ENCODE measurements at places on chromosomes 1 and 21. TPM values are rescaled to one million over a fixed set of nuclear protein-coding genes. Genes with fewer than 3 reads are reported as not detected.

- H3K27me3 ChIP-seq, result no peaks in the 10 kb centered on the region
- no peaks in the 10 kb centered on the region for H3K36me3 ChIP-seq
- no peak for DNase-seq
Observed at GRCh38 chr21:42590431-42591131, 62.8 kb upstream of the PDE9A start.

- peaks cover 18% of the 10 kb centered on the region for H3K4me1 ChIP-seq
- no peaks in the 10 kb centered on the region for H3K27me3 ChIP-seq
- H3K27ac ChIP-seq, result no peak overlapping the region
- no peak overlapping the region for H3K4me3 ChIP-seq
Observed at GRCh38 chr1:8845104-8846097, 28.0 kb upstream of the RERE start.

GRCh38 chr1:60564916-60565750, 491.6 kb upstream of the C1orf87 start:
- no peak overlapping the region for H3K27ac ChIP-seq
- H3K36me3 ChIP-seq, result no peaks in the 10 kb centered on the region
- H3K27me3 ChIP-seq, result no peaks in the 10 kb centered on the region

DNA sequence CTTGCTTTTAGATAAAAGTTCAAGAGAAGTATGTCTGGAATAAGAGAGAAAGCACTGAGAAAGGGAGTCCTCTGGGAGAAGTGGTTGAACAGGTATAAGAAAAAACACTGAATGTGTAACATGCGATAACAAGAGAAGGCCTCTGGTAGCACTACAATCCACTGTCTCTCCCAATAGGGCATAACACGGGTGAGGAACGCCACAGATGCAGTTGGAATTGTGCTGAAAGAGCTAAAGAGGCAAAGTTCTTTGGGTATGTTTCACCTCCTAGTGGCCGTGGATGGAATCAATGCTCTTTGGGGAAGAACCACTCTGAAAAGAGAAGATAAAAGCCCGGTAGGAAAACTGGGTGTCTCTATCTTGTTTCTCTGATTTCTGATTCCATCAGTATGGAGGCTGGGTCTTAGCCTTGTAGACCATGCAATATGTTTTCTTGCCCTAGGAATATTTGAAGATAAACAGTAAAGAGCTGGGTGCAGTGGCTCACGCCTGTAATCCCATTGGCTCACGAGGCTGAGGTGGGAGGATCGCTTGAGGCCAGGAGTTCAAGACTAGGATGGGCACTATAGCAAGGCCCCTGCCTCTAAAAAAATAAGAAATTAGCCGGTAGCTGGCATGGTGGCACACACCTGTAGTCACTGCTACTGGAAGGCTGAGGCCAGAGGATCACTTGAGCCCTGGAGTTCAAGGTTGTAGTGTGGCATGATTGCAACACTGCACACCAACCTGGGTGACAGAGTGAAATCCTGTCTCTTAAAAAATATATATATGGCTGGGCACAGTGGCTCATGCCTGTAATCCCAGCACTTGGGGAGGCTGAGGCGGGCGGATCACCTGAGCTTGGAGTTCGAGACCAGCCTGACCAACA, 40.4 kb downstream of the DAP3 start:
- peak; percentile 54 for DNase-seq
- no peaks in the 10 kb centered on the region for H3K4me1 ChIP-seq
- H3K27ac ChIP-seq, result no peak overlapping the region

GRCh38 chr1:9207715-9208114, 26.9 kb upstream of the H6PD start:
- no peak for DNase-seq
- H3K27ac ChIP-seq, result no peak overlapping the region
- no peaks in the 10 kb centered on the region for H3K4me1 ChIP-seq
- H3K36me3 ChIP-seq, result no peaks in the 10 kb centered on the region

DNA sequence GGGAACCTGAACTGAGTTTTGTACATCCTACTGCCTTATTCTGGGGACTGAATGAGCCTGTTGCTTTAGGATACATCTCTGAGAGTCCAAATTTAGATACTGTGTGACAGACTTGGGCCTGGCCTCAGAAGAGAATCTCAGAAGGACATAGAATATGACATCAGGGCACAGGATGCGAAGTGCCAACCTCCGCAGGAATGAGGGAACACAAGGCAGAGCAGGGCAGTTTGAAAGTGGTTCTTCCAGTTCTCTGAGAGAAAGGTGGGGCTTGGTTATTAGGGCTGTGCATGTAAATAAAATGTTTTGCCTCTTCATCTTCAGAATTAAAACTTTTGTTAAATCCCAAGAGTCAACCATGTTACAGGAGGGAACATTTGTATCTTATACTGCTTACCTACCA, 23.1 kb downstream of the TRAF5 start:
- H3K27me3 ChIP-seq, result no peaks in the 10 kb centered on the region
- no peak overlapping the region for H3K4me3 ChIP-seq
- no peaks in the 10 kb centered on the region for H3K36me3 ChIP-seq
- no peak overlapping the region for H3K27ac ChIP-seq

DNA sequence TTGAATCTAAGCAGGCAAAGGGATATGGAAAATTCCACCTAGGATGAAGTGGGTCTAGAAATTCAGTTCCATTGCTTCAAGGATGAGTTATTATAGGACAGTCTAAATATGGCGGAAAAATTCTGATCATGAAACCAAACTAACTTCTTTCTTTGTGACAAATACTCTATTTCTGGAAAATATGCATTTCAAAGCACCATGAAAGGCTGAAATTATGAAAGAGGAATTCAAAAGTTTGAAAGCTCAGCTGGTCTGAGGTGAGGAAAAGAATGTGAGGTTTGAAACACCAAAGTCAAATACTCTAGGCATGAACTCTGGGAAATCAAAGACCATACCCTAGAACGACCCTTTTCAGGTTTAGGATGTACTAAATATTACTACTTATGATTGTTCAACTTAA, 36.4 kb upstream of the COL11A1 start:
- H3K4me1 ChIP-seq, result no peaks in the 10 kb centered on the region
- H3K27me3 ChIP-seq, result no peaks in the 10 kb centered on the region
- H3K27ac ChIP-seq, result no peak overlapping the region

GRCh38 chr1:227895828-227896685, 51.7 kb downstream of the WNT9A start:
- H3K36me3 ChIP-seq, result no peaks in the 10 kb centered on the region
- no peak overlapping the region for H3K4me3 ChIP-seq
- H3K4me1 ChIP-seq, result peaks cover 5% of the 10 kb centered on the region

DNA sequence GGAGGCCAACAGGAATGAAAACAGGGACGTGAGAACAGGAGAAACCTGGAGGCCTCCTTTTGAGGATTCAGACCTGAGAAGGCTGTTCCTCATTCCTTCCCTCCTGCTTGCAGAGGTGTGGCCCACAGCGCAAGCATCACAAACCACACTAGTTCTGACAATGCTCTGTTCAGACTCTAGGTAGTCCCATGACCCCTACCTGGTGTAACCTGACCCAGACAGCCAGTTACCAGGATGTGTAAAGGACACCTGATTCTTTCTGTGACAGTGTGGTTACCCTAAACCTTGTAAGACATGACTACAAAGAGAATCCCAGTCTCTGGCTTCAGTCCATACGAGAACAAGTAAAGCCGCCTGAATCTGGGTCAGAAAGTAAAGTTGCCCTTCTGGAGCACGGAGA, 3.2 kb downstream of the MECR start:
- DNase-seq, result no peak
- H3K4me3 ChIP-seq, result no peak overlapping the region
- H3K27me3 ChIP-seq, result no peaks in the 10 kb centered on the region
- peaks cover 16% of the 10 kb centered on the region for H3K4me1 ChIP-seq
- no peak overlapping the region for H3K27ac ChIP-seq
- H3K36me3 ChIP-seq, result no peaks in the 10 kb centered on the region

GRCh38 chr1:56901716-56902115, 47.1 kb downstream of the C8A start:
- H3K4me1 ChIP-seq, result peaks cover 26% of the 10 kb centered on the region
- H3K36me3 ChIP-seq, result no peaks in the 10 kb centered on the region
- no peak overlapping the region for H3K27ac ChIP-seq
- DNase-seq, result no peak

DNA sequence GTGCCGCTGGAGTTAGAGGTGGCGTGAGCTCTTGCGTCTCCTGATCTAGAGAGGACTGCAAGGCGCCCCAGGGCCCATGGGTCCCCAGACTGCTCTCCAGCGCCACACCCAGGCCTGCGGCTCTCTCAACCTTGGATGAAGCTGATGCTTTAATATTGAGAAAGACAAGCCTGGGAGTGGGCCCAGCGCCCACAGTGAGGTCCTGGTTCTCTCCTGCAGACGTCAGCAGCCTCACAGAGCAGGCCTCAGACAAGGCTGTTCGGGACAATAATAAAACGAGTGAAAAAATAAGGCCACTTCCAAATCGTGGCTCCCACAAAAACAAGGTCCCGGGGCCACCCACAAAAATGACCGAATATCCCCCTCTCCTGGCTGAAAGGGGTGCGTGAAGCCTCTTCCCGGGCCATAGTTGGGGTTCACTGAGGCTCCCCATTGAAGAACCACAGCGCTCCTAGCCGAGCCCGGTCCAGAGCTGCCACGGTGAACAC, 6.0 kb upstream of the DNMT3L start:
- no peaks in the 10 kb centered on the region for H3K4me1 ChIP-seq
- H3K27ac ChIP-seq, result no peak overlapping the region
- H3K4me3 ChIP-seq, result no peak overlapping the region
- H3K27me3 ChIP-seq, result no peaks in the 10 kb centered on the region

The PALMD gene
- 13.5 TPM for total RNA-seq

The LCE2A gene
- total RNA-seq, result not detected

The ISG15 gene
- total RNA-seq, result 29.0 TPM

The ESRRG gene
- 13.5 TPM for total RNA-seq

The RCSD1 gene
- total RNA-seq, result 5.6 TPM

The MYOG gene
- not detected for total RNA-seq

The CHRM3 gene
- 67.2 TPM for total RNA-seq

The KRTAP21-2 gene
- not detected for total RNA-seq

The THEMIS2 gene
- total RNA-seq, result 21.0 TPM

The AK5 gene
- not detected for total RNA-seq

The CELA2A gene
- total RNA-seq, result 21,046 TPM
